Ovary (tissue), 10 donors: ENCODE measurements at places on chromosomes 16 and 17. TPM values are rescaled to one million over a fixed set of nuclear protein-coding genes. Genes with fewer than 3 reads are reported as not detected.

GRCh38 chr17:63438092-63439051, 7.7 kb downstream of the CYB561 start:
- no peak for DNase-seq
- no peaks in the 10 kb centered on the region for H3K27me3 ChIP-seq
- peaks cover 7% of the 10 kb centered on the region for H3K4me1 ChIP-seq
- H3K27ac ChIP-seq = no peak overlapping the region
- no peaks in the 10 kb centered on the region for H3K36me3 ChIP-seq
- H3K4me3 ChIP-seq = no peak overlapping the region

- no peaks in the 10 kb centered on the region for H3K27me3 ChIP-seq
- DNase-seq = no peak
- H3K27ac ChIP-seq = no peak overlapping the region
- H3K4me3 ChIP-seq = no peak overlapping the region
These were observed 33.2 kb downstream of the MRC2 start for GRCh38 chr17:62660629-62661118.

The CACNG4 gene
- total RNA-seq = 0.15 TPM

- no peaks in the 10 kb centered on the region for H3K4me1 ChIP-seq
- H3K27ac ChIP-seq = no peak overlapping the region
- H3K4me3 ChIP-seq = no peak overlapping the region
- no peak for DNase-seq
- H3K27me3 ChIP-seq = no peaks in the 10 kb centered on the region
- H3K36me3 ChIP-seq = no peaks in the 10 kb centered on the region
These were observed 123.9 kb downstream of the KCNJ12 start for GRCh38 chr17:21500064-21500463.

GRCh38 chr16:66175636-66176035, 190.9 kb upstream of the CDH5 start:
- no peaks in the 10 kb centered on the region for H3K27me3 ChIP-seq
- H3K36me3 ChIP-seq = no peaks in the 10 kb centered on the region
- no peak overlapping the region for H3K4me3 ChIP-seq
- H3K4me1 ChIP-seq = peaks cover 3% of the 10 kb centered on the region

- no peak overlapping the region for H3K27ac ChIP-seq
- no peak overlapping the region for H3K4me3 ChIP-seq
- H3K36me3 ChIP-seq = no peaks in the 10 kb centered on the region
- H3K4me1 ChIP-seq = no peaks in the 10 kb centered on the region
- DNase-seq = no peak
These were observed 8.7 kb downstream of the FZD2 start for GRCh38 chr17:44565866-44566443.

The PRR11 gene
- total RNA-seq = 0.96 TPM

The CA7 gene
- not detected for total RNA-seq

- no peaks in the 10 kb centered on the region for H3K27me3 ChIP-seq
- no peaks in the 10 kb centered on the region for H3K36me3 ChIP-seq
- no peak overlapping the region for H3K27ac ChIP-seq
- no peak overlapping the region for H3K4me3 ChIP-seq
- H3K4me1 ChIP-seq = no peaks in the 10 kb centered on the region
These were observed 60.7 kb downstream of the PCTP start for GRCh38 chr17:55811536-55811935.

DNA sequence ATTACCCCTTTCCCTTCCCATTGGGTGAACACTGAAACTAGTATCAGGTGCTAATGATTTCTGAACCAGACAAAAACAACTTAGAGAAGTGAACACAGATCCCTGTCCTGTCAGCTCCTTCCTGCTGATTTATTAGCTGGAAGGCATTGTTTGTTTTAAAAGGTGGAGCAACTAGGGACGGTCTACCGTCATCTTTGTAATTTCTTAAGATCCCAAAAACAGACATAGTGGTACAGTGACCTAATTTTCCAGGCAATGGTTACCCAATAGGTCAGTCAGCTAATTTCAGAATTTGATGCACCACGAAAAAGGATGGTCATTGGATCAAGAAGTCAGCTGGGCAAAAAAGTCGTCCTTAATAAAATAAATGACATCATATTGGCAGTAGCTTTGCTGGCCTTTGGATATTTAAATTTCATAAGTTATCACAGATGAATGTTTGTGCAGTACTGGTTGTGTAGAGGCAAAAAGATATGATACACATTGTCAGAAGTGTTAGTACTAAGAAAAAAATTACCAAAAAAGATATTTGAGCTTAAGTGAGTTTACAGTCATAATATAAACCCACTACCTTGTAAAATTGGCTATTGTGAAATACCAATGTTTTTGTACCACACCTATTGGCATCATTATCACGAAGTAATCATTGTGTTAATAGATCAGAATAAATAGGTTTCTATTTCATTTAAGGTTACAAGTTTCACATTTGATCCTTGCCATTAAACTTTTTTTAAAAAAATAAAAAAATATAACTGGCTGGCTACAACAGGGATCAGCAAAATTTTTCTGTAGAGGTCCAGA, 27.2 kb upstream of the KCNJ16 start:
- no peak overlapping the region for H3K27ac ChIP-seq
- DNase-seq = no peak
- no peaks in the 10 kb centered on the region for H3K4me1 ChIP-seq

The TBC1D3D gene
- total RNA-seq = 0.59 TPM

DNA sequence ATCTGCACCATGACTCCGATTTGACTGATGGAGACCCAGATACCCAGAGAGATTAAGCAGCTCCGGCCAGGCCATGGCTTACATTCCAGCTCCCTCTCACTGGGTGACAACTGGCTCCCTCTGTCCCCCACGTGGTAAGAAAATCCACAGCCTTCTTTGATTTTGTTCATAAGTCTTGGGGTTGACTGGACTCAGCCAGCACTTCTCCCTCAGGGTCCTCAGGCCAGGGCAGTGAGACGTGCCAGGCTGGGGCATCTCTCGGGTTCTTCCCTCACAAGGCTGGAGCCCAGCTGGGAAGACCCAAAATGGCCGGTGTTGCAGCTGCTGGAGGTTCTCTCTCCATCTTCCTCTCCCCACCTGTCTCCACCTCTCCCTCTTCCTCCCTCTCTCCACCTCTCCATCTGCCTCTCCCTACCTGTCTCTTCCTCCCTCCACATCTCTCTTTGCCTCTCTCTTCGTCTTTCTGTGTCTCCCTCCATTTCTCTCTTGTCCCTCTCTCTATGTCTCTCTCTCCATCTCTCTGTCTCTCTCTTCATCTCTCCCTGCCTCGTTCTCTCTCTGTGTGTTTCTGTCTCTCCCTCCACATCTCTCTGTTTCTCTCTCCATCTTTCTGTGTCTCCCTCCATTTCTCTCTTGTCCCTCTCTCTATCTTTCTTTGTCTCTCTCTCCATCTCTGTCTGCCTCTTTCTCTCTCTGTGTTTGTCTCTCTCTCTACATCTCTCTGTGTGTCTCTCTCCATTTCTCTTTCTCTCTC, 105.3 kb downstream of the FOXL1 start:
- no peak for DNase-seq
- no peak overlapping the region for H3K4me3 ChIP-seq
- no peaks in the 10 kb centered on the region for H3K36me3 ChIP-seq
- peaks cover 2% of the 10 kb centered on the region for H3K4me1 ChIP-seq
- H3K27me3 ChIP-seq = no peaks in the 10 kb centered on the region
- no peak overlapping the region for H3K27ac ChIP-seq

DNA sequence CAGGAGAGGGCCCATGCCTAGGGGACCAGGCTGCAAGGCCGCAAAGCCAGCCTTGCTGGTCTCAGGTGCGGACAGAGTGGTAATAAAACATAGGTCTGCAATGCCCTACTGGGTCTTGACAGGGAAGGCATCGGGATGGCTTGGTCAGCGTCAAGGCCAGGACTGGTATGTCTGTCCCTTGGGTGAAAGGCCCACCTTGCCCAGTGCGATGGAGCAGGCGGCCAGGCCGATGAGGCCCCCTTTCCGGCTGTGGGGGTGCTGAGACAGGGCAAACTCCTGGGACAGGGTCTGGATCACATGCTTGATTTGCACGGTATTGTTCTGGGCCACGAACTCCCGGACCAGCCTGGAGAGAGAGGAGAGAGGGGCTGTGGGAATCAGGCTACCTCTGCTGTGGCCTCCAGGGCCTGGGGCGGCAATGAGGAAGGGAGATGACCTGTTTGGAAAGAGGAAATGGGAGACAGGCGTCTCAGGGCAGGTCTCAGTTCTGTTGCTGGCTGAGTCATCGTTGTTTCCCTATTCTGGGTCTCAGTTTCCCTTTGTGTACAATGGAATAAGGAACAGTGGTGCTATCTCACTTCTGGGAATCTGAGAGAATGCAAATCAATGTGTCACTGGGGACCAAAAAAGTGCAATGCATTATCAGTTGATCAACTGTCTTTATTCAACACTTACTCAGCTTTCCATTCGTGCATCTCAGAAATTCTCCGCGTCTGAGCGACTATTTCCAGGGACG, 14.8 kb downstream of the VAC14 start:
- no peak overlapping the region for H3K4me3 ChIP-seq
- no peak overlapping the region for H3K27ac ChIP-seq
- no peaks in the 10 kb centered on the region for H3K36me3 ChIP-seq
- H3K27me3 ChIP-seq = no peaks in the 10 kb centered on the region
- peaks cover 2% of the 10 kb centered on the region for H3K4me1 ChIP-seq
- no peak for DNase-seq

GRCh38 chr16:20866145-20866772, 33.9 kb downstream of the DCUN1D3 start:
- H3K4me3 ChIP-seq = no peak overlapping the region
- H3K27me3 ChIP-seq = no peaks in the 10 kb centered on the region
- no peaks in the 10 kb centered on the region for H3K36me3 ChIP-seq
- H3K4me1 ChIP-seq = peaks cover 19% of the 10 kb centered on the region
- no peak overlapping the region for H3K27ac ChIP-seq
- no peak for DNase-seq

DNA sequence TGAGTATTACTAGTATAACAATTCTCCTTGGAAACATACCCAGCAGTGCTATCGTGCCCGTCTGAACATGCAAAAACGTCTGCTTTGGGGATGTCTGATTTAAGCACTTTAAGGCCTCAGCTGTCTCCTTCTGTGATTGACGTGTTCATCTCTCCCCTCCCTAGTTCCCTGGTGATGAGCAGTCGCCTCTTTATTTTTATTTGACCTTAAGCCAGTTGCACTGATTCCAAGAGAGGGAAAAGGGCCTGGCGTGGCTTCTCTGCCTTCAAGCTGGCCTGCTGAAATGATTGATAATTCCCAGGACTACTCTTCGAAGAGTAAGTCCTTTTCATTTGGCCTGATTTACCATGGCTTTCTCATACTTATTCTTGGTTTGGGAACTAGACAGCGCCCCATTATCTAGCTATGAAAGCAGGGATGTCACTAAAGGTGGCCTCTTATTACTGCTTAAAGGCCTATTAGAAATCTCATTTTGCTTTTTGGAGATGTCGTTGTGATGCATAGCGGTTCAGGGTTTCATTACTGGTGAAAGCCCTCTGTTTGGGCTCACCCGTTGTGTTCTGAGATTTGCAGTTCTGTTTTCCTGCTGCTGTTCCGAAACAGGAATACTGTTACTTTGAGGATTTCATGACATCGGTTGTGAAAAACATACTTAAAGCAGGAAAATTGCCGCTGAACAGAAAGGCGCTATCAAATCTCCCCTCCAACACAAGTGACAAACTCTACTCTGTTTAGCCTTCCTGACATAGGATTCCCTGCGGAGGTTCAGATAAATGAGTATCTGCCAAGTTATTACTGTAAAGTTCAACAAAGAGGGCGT, 65.5 kb downstream of the IQCK start:
- no peak overlapping the region for H3K4me3 ChIP-seq
- no peaks in the 10 kb centered on the region for H3K36me3 ChIP-seq
- H3K27ac ChIP-seq = no peak overlapping the region
- no peak for DNase-seq
- H3K4me1 ChIP-seq = peaks cover 14% of the 10 kb centered on the region

The HS3ST4 gene
- 0.34 TPM for total RNA-seq

DNA sequence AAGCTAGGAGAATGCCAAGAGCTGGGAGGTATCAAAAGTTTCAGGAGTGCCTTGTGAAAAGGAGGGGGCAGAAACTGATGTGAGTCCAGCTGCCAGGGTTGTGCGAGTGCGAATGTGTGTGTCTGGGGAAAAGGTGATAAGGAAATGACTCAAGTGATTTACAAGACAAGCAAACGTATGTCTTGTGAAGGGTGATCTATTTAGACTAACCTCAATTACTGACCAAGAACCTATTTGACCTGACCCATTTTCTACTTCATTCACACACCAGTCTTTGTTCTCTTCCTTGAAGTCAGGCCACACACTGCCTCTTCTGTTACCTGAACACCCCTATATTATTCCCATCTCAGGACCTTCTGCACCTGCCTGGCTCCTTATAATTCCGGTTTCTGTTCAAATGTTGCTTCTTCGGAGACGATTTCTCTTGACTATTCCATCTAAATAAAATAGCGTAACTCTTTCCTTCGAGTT, 1.0 kb downstream of the GDE1 start:
- peaks cover 13% of the 10 kb centered on the region for H3K4me1 ChIP-seq
- H3K36me3 ChIP-seq = no peaks in the 10 kb centered on the region
- H3K27ac ChIP-seq = peak overlapping the region; percentile 78
- H3K4me3 ChIP-seq = peak overlapping the region; percentile 78
- no peaks in the 10 kb centered on the region for H3K27me3 ChIP-seq

GRCh38 chr16:82748026-82748425, 121.3 kb downstream of the CDH13 start:
- H3K4me3 ChIP-seq = no peak overlapping the region
- H3K4me1 ChIP-seq = no peaks in the 10 kb centered on the region

The CHD3 gene
- total RNA-seq = 116 TPM

DNA sequence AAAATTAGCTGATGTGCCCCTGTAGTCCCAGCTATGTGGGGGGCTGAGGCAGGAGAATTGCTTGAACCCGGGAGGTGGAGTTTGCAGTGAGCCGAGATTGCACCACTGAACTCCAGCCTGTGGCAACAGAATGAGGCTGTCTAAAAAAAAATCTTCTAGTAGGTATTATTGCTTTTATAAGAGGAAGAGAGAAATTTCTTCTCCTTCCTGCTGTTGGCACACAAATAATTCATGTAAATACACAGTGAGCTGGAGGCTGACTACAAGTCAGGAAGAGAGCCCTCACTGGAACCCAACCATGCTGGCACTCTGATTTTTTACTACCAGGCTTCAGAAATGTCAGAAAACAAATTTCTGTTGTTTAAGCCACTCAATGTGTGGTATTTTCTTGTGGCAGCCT, 6.7 kb downstream of the PRDM7 start:
- no peak overlapping the region for H3K27ac ChIP-seq
- no peak overlapping the region for H3K4me3 ChIP-seq
- no peaks in the 10 kb centered on the region for H3K4me1 ChIP-seq
- no peak for DNase-seq
- no peaks in the 10 kb centered on the region for H3K36me3 ChIP-seq
- no peaks in the 10 kb centered on the region for H3K27me3 ChIP-seq

- no peak overlapping the region for H3K4me3 ChIP-seq
- no peaks in the 10 kb centered on the region for H3K27me3 ChIP-seq
- no peak overlapping the region for H3K27ac ChIP-seq
- no peaks in the 10 kb centered on the region for H3K36me3 ChIP-seq
- no peaks in the 10 kb centered on the region for H3K4me1 ChIP-seq
These were observed 4.0 kb upstream of the ZNF267 start for GRCh38 chr16:31869511-31870201.

GRCh38 chr17:59330053-59330942, 1.2 kb upstream of the YPEL2 start:
- H3K4me1 ChIP-seq = peaks cover 7% of the 10 kb centered on the region
- no peaks in the 10 kb centered on the region for H3K27me3 ChIP-seq
- DNase-seq = peak; percentile 26
- H3K4me3 ChIP-seq = no peak overlapping the region

GRCh38 chr16:48636521-48636920, 26.5 kb upstream of the N4BP1 start:
- DNase-seq = no peak
- no peaks in the 10 kb centered on the region for H3K4me1 ChIP-seq
- H3K36me3 ChIP-seq = no peaks in the 10 kb centered on the region
- no peaks in the 10 kb centered on the region for H3K27me3 ChIP-seq
- H3K4me3 ChIP-seq = no peak overlapping the region

The CKLF gene
- total RNA-seq = 32.6 TPM

- no peak overlapping the region for H3K27ac ChIP-seq
- H3K4me1 ChIP-seq = no peaks in the 10 kb centered on the region
- DNase-seq = no peak
- H3K4me3 ChIP-seq = no peak overlapping the region
These were observed 14.1 kb downstream of the ATP2C2 start for GRCh38 chr16:84382396-84382795.
